Germinal center (tissue), 1 donor: ENCODE measurements at places on chromosomes 6 and 20.

- DNase-seq: no peak
These were observed 47.6 kb downstream of the CHD6 start for GRCh38 chr20:41570557-41570956.

DNA sequence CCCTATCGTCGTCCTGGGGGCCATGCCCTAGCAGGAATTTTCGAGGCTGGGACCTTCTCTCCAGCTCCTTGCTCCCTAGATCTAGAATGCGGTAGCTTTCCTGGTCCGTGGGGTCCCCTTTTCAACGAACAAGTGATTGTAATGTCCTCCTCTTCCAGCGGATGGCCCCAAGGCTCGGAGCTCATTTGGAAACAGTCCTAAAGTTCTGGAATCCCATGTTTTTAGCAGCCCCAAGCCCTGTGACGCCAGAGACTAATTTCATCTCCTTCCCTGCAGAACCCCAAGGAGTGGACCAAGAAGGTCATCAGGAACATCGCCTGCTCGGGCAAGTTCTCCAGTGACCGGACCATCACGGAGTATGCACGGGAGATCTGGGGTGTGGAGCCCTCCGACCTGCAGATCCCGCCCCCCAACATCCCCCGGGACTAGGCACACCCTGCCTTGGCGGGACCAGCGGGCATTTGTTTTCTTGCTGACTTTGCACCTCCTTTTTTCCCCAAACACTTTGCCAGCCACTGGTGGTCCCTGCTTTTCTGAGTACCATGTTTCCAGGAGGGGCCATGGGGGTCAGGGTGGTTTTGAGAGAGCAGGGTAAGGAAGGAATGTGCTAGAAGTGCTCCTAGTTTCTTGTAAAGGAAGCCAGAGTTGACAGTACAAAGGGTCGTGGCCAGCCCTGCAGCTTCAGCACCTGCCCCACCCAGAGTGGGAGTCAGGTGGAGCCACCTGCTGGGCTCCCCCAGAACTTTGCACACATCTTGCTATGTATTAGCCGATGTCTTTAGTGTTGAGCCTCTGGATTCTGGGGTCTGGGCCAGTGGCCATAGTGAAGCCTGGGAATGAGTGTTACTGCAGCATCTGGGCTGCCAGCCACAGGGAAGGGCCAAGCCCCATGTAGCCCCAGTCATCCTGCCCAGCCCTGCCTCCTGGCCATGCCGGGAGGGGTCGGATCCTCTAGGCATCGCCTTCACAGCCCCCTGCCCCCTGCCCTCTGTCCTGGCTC is 48.5 kb downstream of the PYGB start:
- DNase-seq: peak; percentile 56

DNA sequence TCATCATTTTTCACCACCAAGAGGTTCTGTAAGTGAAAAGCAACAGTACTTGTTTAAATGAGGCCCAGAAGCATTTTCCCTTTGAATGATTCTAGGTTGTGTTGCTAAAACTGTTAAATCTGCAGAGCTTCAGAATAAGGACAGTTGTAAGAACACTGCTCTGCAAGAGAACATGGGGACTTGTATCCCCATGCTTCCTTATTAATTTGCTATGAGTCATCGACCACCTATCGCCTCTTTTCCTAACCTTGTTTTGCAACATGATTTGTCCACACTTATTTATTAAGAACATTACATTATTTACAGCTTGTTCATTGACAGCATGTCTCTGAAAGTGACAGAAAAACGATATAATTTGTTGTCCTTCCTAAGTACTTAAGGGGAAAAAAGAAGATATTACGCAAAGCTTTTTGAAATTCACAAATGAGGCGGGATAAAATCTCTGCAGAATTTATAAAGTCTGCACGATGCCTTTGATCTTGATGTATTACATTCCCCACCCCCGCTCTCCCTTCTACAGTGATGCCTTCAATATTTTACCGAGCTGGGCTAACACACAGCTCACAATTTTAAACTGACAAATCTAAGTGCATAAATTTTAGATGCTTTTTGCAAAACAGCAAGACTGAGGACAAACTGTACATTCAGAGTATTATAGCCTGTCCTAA is 220.0 kb upstream of the SPTLC3 start:
- no peak for DNase-seq

- no peak for DNase-seq
These were observed 64.3 kb downstream of the FNDC1 start for GRCh38 chr6:159233365-159234101.

- no peak for DNase-seq
These were observed 383.0 kb upstream of the CDH4 start for GRCh38 chr20:60869087-60869486.

- no peak for DNase-seq
These were observed 108.4 kb downstream of the PLCB4 start for GRCh38 chr20:9177278-9177677.

GRCh38 chr6:138089325-138089724 is 17.9 kb downstream of the PERP start:
- DNase-seq: no peak

DNA sequence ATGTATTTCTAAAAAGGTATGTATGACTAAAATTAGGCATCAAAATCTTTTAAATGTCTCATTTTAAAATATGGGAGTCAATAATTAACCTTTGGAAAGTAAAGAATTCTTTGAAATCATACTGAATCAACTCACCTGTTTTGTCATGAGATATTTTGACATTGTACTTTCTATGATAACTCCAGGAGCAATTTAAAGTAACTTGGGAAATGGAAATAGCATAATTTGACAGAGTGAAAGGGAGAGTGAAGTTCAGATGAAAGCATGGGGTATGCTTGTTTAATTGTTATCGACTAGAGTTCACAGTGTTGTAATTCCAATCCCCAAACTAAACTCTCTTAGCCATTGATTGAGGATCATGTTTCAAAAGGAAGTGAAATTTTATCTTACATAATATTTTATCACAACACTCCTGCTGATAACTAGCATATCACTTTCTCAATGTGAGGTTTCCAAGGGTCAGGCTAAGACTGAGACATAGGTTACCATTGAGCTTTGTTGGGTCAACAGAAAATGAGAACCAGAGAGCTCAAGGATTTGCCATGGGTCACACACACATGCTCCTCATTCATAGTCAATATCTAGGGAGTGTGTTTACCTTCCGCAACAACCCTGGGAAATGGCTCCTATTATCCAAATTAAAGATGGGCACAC is 2.3 kb downstream of the GSTA1 start:
- DNase-seq: no peak

DNA sequence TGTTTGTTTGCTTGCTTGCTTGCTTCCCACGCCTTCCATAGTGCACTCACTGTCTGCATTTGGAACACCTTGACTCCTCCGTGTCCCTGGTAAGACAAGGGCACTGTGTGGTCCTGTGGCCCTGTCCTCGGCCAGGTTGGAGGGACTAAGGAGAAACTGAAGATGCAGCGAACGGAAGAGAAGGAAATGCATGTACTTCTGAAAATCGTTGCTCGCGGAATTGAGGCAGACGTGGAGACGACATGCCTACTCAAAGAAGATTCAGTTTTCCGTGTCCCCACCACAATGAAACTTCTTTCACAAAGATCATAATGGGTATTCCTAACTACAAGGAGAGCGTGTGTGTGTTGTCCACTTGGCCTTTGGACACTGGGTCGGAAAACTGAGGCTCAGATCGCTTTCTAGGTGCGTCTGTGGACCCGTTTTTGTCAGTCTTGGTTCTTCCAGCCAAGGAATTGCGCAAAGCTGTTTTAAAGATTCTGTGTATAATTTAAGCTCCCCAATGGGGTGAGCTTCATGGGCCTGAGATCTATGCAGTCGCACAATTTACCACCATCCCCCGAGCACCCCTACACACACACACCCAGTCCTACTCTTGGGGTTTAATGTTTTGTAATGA is 120.4 kb upstream of the ZNF184 start:
- DNase-seq: no peak

DNA sequence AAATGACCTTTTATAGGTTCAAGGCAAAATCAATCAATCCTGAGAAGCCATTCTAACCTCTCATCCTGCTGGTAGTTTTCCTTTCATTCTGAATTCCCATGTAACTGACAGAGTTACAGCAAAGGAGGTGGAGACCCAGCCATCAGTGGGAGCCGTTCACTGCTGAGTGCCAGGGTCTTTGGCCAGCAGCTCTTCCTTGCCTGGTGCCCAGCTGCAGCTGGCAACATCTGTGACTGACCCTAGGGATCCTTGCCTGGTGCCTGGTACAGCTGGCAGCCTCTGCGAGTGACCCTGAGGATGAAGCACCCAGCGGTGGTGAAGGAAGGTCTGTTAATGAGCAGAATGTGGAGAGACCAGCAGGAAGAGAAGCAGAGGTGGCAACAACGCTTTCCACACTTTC is 314.6 kb downstream of the THBS2 start:
- no peak for DNase-seq

GRCh38 chr6:26250698-26251044 is 114.3 kb upstream of the BTN3A2 start:
- DNase-seq: peak; percentile 40

GRCh38 chr20:40305303-40305702 is 383.7 kb downstream of the MAFB start:
- DNase-seq: no peak

GRCh38 chr6:25652007-25652515 is at the start of gene SCGN:
SCGN (plus strand) TSS chr6:25652215; CDS start chr6:25652404, 189 bp downstream.
- DNase-seq: peak; percentile 5

- peak; percentile 88 for DNase-seq
These were observed 142.2 kb downstream of the NFATC2 start for GRCh38 chr20:51400051-51400926.

- DNase-seq: peak; percentile 47
These were observed 149.7 kb upstream of the TMEM170B start for GRCh38 chr6:11387707-11388430.

DNA sequence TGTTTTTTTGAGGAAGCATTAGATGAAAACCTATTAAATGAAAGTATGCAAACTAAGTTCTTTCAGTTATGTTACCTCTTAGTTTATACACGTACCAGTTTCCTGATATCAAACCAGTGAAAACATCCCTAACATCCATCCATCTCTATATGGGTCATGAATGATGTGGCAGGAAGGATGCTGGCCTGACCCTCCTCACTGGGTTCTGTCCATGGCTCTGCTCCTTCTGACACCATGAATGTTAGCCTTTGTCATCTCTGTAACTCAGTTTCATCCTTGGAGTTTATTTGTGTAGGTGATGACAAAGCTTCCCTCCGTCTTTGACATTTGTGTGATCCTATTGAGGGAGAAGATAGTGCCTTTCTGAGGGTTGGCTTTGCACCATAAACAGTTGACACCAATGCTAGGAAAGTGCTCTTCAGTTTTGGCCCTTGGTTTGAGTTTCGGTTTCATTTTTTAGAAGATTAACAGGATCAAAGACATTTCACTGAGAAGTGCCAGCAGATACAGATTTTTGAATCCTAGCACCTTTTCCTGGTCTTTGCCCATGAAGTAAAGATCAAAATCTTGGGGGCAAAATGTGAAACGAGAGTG is 72.0 kb upstream of the SCGN start:
- no peak for DNase-seq

- DNase-seq: no peak
These were observed 497.4 kb upstream of the EPHA7 start for GRCh38 chr6:93916716-93917115.

DNA sequence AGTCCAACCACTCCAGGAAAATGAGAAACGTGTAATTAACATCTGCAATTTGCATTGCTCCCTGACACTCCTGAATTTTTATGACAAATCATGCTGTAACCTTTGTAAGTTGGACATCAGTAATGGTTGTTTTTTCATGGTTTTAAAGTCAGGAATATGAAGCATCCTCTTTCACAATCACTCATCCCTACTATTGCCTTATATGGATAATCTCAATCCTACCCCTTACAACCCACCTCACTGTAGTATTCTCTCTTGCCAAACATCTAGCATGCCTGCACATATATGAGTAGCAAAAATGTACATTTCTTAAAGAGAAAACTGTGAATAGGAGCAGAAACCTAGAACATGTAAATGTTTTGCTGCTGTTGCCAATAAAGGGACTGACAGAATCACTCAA is 729.5 kb downstream of the KIF16B start:
- DNase-seq: no peak

GRCh38 chr20:41692479-41693135 is 74.4 kb upstream of the CHD6 start:
- DNase-seq: peak; percentile 47

GRCh38 chr6:74018825-74019224 is 322.8 kb downstream of the CD109 start:
- no peak for DNase-seq

GRCh38 chr20:62119591-62120364 is 2.5 kb upstream of the LSM14B start:
- DNase-seq: no peak

- DNase-seq: peak; percentile 91
These were observed at the start of the genes PSMA7 and SS18L1 for GRCh38 chr20:62143081-62143956. PSMA7 (minus strand) TSS chr20:62143394; CDS start chr20:62143303, 91 bp downstream. SS18L1 (plus strand) TSS chr20:62143769; CDS start chr20:62143821, 52 bp downstream.

- no peak for DNase-seq
These were observed 150.0 kb downstream of the BTBD3 start for GRCh38 chr20:12067686-12068085.

DNA sequence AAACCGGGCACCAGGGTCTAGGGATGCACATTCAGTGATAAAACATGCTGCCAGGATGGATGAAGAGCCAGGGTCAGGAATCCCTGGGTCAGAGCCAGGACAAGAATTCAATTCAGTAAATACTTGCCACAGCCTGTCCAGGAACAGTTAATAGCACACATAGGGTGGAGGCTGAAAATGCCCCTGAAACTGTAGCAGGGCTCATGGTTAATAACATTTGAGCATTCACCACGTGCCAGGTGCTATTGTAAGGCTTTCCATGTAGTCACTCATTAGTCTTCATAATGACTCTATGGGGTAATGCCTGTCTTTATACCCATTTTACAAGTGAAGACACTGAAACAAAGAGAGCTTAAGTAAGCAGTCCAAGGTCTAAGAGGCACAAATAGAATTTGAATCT is 296.3 kb downstream of the LRFN2 start:
- no peak for DNase-seq

- DNase-seq: no peak
These were observed 118.2 kb downstream of the CARMIL1 start for GRCh38 chr6:25397406-25397805.

DNA sequence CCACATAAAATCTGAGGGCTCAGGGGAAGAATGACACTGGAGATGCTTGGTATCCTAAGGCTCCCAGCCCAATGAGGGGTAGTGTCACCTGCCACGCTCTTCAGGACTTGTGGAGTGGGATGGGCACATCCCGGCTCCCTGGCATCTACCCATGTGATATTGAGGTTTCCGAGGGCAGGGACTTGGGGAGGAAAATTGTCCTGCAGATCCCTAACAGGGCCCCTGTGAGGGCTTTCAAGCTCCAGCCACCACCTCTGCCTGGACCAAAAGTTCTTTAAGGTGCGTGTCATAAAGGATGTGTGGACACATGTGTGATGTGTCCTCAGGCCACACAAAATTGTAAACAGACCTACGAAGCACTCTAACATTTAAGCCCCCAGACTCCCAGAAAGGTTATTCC is 2.5 kb downstream of the SCML4 start:
- DNase-seq: no peak

GRCh38 chr20:51531141-51531710 is 11.3 kb downstream of the NFATC2 start:
- DNase-seq: peak; percentile 42

DNA sequence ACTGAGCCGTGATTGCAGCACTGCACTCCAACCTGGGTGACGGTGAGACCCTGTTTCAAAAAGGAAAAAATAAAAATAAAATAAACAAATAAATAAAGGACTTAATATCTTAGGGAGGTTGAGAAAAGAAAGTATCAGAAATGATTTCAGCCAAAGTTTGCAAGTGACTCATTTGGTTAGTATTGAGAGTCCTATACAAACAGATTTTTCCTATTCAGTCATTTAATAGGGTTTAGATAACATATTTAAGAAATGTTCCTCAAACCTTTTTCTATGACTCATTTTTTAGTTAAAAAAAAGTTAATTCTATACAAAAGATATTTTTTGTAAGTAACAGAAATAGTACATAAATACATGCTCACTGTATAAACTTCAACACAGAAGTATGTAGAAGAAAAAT is 235.1 kb downstream of the GJA1 start:
- no peak for DNase-seq

GRCh38 chr20:45344168-45344860 is 3.9 kb downstream of the SDC4 start:
- no peak for DNase-seq
